ENCODE measurements at places on chromosomes 1 and 21. TPM values are rescaled to one million over a fixed set of nuclear protein-coding genes. Genes with fewer than 3 reads are reported as not detected.
A peak's percentile ranks its signal among the peaks of the same experiment; 100 is the strongest.

GRCh38 chr21:33427051-33427450 lies 23.8 kb downstream of the IFNGR2 start:
- no peak overlapping the region for H3K4me3 ChIP-seq
- H3K4me1 ChIP-seq: no peaks in the 10 kb centered on the region
- no peaks in the 10 kb centered on the region for H3K36me3 ChIP-seq
- DNase-seq: no peak

Gene MRPS6
- 102 TPM for total RNA-seq

- peaks cover 7% of the 10 kb centered on the region for H3K4me1 ChIP-seq
- DNase-seq: peak; percentile 62
- H3K27ac ChIP-seq: no peak overlapping the region
- H3K27me3 ChIP-seq: no peaks in the 10 kb centered on the region
These were observed 36.4 kb downstream of the TMEM53 start for GRCh38 chr1:44637702-44638411.

GRCh38 chr1:228528612-228529011 lies 41.4 kb downstream of the RNF187 start:
- H3K27ac ChIP-seq: no peak overlapping the region
- no peak for DNase-seq
- no peak overlapping the region for H3K4me3 ChIP-seq
- H3K36me3 ChIP-seq: no peaks in the 10 kb centered on the region
- H3K4me1 ChIP-seq: no peaks in the 10 kb centered on the region
- H3K27me3 ChIP-seq: no peaks in the 10 kb centered on the region

Gene PRAMEF17
- total RNA-seq: 0.31 TPM

Gene SLAMF9
- 2.0 TPM for total RNA-seq

DNA sequence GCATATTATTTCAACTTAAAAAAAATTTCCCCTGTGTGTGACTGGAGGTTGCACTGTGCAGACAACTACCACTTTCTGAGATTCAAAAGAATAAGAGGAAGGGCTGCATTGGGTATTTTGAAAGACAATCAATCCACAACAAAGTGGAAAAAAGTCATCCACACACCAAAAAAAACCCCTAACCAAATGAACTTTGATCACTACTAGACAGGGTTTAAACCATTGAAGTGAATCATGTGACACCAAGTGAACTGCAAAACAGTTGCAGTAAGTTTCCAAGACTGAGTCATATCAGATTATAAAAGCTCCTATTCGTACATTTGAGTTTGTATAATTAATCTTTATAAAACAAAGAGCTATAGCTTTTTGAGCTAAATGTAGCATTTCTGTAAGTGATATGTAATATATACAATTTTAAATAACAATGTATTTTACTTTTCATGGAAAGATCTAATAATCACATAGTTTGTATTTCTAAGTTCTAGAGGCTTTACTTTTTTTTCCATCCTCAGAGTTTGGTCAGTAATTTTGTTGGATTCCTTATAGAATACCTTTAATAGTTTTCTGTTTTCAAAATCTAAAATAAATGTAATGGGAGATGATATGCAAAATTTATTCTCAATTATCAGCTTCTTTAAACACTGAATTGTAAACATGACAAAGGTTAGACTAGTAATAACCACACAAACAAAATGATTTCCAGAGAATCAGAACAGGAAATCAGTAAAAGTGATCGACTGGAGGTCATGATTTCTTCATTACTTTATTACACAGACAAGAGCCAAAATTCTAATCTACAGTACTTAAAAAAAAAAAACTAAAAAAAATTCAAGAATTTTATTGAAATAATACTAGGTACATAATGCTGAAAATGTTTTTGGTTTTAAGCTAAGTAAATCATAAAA lies 50.5 kb upstream of the GFI1 start:
- H3K4me1 ChIP-seq: no peaks in the 10 kb centered on the region
- no peak overlapping the region for H3K27ac ChIP-seq
- H3K27me3 ChIP-seq: no peaks in the 10 kb centered on the region
- no peaks in the 10 kb centered on the region for H3K36me3 ChIP-seq

GRCh38 chr1:197998110-197998509 lies 80.9 kb downstream of the LHX9 start:
- no peaks in the 10 kb centered on the region for H3K27me3 ChIP-seq
- H3K27ac ChIP-seq: no peak overlapping the region
- H3K4me3 ChIP-seq: no peak overlapping the region
- no peak for DNase-seq
- H3K4me1 ChIP-seq: no peaks in the 10 kb centered on the region

DNA sequence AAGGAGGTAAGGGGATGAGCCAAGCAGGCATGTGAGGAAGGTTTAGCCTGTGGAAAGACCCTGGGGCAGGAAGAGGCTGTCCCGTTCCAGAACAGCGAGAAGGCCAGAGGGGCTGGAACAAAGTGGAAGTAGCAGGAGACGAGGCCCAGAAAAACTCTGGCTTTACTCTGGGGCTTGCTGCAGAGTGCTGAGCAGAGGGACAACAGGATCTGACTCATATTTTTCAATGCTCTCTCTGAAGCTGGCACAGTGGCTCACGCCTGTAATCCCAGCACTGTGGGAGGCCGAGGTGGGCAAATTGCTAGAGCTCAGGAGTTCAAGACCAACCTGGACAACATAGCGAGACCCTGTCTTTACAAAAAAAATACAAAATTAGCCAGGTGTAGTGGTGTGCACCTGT lies 52.4 kb upstream of the PAX7 start:
- peaks cover 3% of the 10 kb centered on the region for H3K4me1 ChIP-seq
- H3K27ac ChIP-seq: no peak overlapping the region
- no peaks in the 10 kb centered on the region for H3K27me3 ChIP-seq
- no peaks in the 10 kb centered on the region for H3K36me3 ChIP-seq

Gene MAEL
- 181 TPM for total RNA-seq

GRCh38 chr1:32199717-32200072 lies 700 bp upstream of the CCDC28B start:
- H3K4me3 ChIP-seq: no peak overlapping the region
- DNase-seq: peak; percentile 78
- H3K27me3 ChIP-seq: no peaks in the 10 kb centered on the region
- H3K4me1 ChIP-seq: peaks cover 40% of the 10 kb centered on the region

- no peak for DNase-seq
- H3K27ac ChIP-seq: no peak overlapping the region
- no peak overlapping the region for H3K4me3 ChIP-seq
- no peaks in the 10 kb centered on the region for H3K36me3 ChIP-seq
- no peaks in the 10 kb centered on the region for H3K27me3 ChIP-seq
- H3K4me1 ChIP-seq: peaks cover 3% of the 10 kb centered on the region
These were observed 219.0 kb upstream of the HOOK1 start for GRCh38 chr1:59595774-59596173.

Gene PINK1
- total RNA-seq: 157 TPM

- H3K4me1 ChIP-seq: no peaks in the 10 kb centered on the region
- no peak overlapping the region for H3K4me3 ChIP-seq
- H3K27ac ChIP-seq: no peak overlapping the region
- no peaks in the 10 kb centered on the region for H3K36me3 ChIP-seq
- no peaks in the 10 kb centered on the region for H3K27me3 ChIP-seq
- no peak for DNase-seq
These were observed 12.2 kb upstream of the NEK2 start for GRCh38 chr1:211687462-211688215.
